ENCODE measurements at places on chromosomes 11 and 22. TPM values are rescaled to one million over a fixed set of nuclear protein-coding genes. Genes with fewer than 3 reads are reported as not detected.

- no peak for DNase-seq
Observed at GRCh38 chr11:117222991-117223740, 8.7 kb downstream of the PCSK7 start.

DNA sequence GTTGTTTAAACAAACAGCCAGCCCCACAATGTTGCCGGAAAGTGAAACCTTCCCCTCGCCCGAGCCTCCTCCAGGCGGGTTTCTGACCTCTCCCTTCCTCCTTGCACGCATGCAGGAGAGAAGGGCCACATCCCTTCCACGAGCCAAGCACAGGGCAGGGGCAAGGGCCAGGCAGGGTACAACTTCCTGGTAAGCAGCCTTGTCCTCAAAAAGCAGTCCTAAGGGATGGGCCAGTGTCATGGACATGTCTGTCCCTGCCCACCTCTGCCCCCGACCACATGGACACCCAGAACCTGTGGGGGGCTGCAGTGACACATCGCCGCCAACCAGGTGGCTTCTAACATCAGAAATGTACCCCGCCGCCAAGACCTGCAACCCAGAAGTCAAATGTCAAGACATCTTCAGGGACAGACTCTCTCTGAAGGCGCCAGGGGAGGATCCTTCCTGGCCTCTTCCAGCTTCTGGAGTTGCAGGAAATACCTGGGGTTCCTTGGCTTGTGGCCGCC is 145.3 kb downstream of the CRYBB2 start:
- DNase-seq: no peak

Gene HTR3B
- total RNA-seq: not detected

DNA sequence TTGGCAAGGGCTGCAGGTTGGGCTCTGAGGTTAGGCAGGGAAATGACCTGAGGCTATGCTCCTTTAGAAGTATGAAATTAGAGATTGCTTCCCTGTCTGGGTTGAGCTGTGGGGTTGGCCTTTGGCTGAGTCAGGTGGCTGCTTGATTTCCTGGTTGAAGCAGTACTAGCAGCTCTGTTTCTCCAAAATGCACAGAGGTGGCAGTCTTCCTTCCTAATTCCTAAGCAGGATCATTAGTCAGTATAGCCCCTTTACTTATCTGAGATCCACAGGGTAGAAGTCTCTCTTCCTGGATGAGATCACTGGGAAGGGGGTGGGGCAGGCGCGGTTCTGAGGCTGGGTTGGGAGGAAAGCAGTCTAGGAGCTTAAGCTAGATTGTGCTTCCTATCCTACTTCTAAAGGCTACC is 1917.5 kb downstream of the LRRC4C start:
- DNase-seq: no peak

Measured in activated CD4-positive, alpha-beta T cell treated with anti-CD3 and anti-CD28 coated beads, Interleukin-2, amount 10 ng/mL, durations not matched to agents 24 days and 14 days (primary cell).